ENCODE measurements at places on chromosomes 13 and 19.

DNA sequence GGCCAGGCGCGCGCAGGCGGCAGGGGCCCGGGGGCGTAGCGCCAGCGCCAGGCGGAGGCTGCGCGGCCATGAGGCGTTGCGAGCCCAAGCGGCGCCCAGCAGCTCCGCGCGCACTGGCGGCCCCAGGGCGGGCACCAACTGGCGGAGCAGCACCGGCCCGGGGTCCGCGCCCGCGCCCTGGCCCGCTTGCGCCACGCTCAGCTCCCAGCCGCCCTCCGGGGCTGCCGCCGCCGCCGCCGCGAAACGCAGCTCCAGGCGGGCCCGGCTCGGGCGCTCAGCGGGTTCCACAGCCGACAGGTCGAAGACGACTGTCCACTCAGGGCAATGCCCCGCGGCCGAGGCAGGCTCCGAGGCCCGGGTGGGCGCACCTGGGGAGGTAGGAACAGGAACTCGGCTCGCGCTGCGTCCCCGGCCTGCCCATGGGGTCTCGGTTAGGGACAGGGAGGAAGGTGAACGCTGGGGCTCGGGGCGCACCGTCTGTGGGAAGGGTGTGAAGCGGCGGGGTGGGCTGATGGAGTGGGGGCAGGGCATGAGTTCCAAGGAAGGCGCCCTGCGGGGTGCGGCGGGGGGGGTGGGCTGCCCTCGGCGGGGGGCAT lies 26.8 kb downstream of the CERS1 start:
- DNase-seq: no peak

DNA sequence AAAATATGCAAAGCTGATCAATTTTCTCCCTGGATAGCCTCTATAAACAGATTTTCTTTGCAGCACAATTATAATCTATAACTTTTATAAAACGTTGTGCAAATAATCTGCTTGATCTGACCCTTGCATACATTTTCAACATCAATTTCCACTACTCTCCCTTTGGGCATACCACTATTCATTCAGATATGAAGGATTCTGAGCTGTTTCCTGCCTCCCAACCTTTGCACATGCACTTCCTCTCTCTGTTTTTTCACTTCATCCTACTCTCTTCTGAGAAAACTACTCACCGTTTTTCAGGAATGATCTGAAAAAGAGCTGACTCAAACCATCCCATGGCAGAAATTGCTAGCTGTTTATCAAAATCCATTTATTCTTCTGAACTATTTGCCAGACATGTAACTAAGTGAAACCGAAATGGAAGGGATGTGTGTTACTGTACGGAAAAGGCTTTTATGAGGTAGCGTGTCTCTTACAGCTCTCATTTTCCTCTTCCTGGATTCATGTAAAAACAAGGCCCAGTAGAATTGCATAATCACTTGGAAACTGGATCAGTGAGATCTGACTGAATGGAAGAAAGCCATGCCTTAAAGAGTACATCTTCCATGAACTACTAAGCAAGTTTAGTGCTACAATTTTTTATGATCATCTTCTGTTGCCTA lies 1447.3 kb upstream of the MIR17HG start:
- no peak for DNase-seq

DNA sequence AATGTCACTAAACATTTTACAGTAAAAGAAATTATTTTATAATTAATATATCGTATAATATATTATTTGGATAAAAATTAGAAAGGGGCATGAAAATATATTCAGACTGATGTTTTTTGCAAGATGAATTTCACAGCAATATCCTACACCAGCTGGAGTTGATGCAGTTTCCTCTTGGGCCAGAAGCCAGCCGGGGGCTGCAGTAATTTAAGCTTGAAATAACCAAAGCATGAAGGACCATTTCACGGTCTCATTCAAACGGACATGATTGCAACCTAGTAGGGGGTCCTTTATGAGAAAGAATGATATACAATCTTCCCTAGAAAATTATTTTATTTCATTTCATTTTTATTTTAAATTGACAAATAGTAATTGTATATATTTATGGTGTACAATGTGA lies 797.2 kb upstream of the PCDH9 start:
- DNase-seq: no peak

DNA sequence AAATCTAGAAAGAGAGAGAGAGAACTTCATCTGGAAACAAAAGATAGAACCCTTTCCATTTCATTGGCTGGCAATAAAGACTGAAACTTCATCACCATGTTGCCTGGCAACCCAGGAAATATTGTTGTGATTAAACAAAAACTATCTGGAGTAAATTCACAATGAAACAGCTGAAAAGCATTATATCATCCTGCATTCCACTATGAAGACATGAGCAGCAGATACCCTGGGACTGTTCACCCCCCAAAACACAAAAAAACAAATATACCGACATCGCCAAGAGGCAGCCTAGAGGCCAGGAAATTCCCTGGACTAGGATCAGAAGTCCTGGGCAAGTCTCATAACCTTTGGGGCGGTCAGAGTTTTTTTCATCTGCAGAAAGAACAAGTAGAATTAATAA lies 158.3 kb downstream of the FOXO1 start:
- DNase-seq: no peak

DNA sequence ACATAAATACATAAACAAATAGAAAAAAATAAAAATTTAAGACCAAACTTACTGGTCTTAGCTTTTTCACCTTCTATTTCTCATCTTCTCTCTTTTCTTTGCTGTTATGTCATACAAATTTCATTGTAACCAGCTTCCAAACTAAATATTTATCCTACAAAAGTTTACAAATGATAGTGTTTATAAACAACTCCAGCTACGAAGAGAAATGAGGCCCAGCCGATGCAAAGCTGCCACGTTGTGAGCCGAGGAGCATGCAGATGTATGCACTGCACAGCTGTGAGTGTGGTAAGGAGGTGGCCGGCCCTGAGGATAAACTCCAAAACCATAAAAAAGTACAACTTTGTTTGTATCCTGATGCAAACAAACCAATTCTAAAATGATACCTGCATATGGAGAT lies 642.4 kb upstream of the SGCG start:
- no peak for DNase-seq

- DNase-seq: no peak
Observed at GRCh38 chr19:13834244-13835069, 39.2 kb downstream of the ZSWIM4 start.

DNA sequence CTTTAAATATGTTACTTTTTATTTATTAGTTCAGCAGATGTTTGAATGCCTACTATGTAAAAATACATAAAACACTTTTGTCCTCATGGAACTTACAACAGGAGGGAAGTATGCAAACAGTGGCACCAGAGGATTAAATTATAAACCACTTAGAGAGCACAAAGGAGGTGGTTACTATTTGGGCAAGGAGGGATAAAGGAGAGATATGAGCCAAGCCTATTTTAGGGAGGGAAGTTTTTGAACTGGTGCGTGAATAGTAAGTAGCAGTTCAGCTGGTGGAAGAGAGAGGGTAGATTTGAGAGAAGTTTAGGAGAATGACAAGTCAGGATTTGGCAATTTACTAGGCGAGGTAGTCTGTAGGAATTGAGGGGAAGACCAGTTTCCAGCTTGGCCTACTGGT lies 8.6 kb downstream of the AKAP11 start:
- DNase-seq: no peak

- DNase-seq: no peak
Observed at GRCh38 chr13:21849323-21849722, 178.4 kb downstream of the FGF9 start.

GRCh38 chr13:100980171-100980570 lies 305.6 kb upstream of the TMTC4 start:
- no peak for DNase-seq

DNA sequence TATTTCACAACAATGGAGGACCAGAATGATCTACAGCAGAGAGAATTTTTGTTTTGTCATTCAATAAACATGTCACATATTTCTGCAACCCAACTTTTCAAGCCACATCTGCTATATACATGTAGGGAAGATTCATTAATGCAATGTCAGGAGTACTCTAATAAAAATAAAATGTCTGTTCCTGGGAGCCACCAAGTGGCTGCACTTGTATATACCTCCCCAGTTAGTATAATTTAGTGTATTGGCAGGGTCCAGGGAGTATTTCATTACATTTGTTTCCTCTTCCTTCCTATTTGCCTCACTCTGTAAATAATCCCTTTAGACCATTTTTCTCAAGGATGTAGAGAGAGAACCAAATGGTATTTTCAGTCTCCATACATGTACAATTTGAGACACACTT lies 1169.0 kb downstream of the DIAPH3 start:
- no peak for DNase-seq

GRCh38 chr19:1076951-1077350 lies 10.0 kb downstream of the ARHGAP45 start:
- DNase-seq: no peak

- DNase-seq: no peak
Observed at GRCh38 chr19:814152-815078, 7.3 kb downstream of the PLPPR3 start.

GRCh38 chr13:51733374-51734298 lies 70.3 kb downstream of the DHRS12 start:
- DNase-seq: no peak

DNA sequence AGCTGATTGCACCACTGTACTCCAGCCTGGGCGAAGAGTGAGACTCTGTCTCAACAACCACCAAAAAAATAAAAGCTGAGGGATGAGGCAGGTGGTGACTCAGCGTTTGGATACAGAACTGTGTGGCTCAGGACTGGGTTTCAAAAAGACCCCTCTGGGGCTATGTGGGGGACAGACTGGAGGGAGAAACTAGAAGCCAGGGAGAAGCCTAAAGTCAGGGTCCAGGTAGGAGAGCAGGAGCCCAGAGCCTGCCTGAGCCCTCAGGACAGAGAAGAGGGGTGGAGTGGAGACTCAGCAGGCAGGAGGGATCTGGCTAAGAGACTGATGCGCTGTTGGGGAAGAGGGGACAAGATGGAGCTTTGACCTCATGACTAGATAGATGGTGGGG lies 1.8 kb upstream of the CD37 start:
- no peak for DNase-seq

DNA sequence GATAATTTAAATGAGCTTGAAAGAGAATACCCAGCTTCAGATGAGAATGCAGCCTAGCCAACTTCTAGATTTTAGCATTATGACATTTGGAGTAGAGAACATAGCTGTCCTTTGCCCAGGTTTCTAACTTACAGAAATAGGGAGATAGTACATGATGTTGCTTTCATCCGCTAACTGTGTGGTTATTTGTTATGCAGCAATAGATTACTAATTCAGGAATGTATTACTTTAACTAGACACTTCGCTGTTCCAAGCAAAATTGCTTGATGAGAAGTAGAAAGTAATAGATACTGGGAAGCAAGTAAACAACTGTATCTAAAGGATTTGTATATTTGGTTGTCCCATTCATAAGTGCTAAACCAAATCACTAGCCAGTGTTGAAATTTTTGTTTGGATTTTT lies 790.9 kb upstream of the PRR20A start:
- DNase-seq: no peak

DNA sequence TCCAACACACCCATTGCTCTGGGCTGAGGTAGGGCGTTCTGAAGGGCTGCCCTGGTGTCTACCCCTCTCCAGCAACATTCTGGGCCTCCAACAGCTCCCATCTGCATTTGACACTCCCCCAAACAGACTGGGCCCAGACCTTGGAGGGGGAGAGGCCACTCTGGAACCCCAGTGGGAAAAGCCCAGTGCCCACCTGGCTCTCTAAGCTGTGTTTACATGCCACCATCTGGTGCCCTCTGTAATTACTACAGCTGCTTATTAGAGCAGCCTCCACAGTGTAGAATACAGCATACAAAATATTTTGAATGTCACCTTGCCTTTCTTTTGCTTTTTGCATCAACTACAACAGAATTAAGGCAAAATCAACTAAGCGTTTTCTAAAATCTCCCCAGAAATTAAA lies 35.8 kb upstream of the TM9SF2 start:
- DNase-seq: no peak
